Caco-2 (cell line): ENCODE measurements at places on chromosomes 16 and 17. TPM values are rescaled to one million over a fixed set of nuclear protein-coding genes. Genes with fewer than 3 reads are reported as not detected.

GRCh38 chr17:13646969-13647542, 45.3 kb upstream of the HS3ST3A1 start:
- DNase-seq, result no peak

GRCh38 chr17:65055280-65055707, 1.2 kb downstream of the GNA13 start:
- DNase-seq, result no peak

The ARL5C gene
- total RNA-seq, result not detected in 2 replicates

The ARL2BP gene
- total RNA-seq, result 38.5 and 47.6 TPM in 2 replicates

The TPSB2 gene
- total RNA-seq, result not detected in 2 replicates

GRCh38 chr16:67016143-67016542, 12.8 kb upstream of the CBFB start:
- peak; percentile 26 for DNase-seq

DNA sequence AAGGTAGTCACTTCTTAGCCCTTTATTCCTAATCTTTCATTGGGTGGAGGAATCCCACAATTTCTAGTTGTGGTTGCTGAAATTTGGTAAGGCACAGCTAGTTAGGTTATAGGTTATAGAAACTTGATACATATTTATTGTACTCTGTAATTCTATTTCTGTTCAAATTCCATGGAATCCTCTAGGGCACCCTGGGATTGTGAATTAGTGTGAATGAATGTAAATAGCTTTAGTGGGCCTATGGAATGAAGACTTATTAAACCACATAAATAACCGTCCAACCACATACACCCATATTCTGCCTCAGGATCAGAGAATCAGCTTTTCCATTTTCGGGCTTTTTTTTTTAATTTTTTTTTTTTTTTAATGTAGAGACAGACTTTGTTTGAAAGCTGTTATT, 9.2 kb downstream of the TANC2 start:
- no peak for DNase-seq

The CCDC78 gene
- total RNA-seq, result 3.5 and 4.6 TPM in 2 replicates

DNA sequence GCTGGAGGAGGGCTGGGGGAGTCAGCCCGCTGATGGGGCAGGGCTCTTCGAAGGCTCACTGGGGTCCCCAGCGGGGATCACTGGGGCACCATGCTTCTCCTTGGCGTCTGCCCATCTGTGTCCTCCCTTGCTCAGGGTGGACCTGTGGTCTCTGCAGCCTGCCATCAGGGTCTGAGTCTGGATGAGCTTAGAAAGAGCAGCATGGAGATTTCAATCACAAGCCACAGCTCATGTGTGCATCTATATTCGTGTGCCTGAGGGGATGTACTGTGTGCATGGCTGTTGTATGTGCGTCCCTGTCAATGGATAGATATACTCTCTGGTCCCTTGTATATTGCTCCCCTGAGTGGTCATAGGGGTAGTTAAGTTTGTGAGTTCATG, 126.6 kb upstream of the SDK2 start:
- no peak for DNase-seq

The MT1H gene
- not detected in 2 replicates for total RNA-seq

GRCh38 chr16:77307426-77308162, 108.4 kb downstream of the SYCE1L start:
- no peak for DNase-seq

The NLRC5 gene
- 1.6 and 1.9 TPM in 2 replicates for total RNA-seq

The HAS3 gene
- 8.3 TPM in 2 replicates for total RNA-seq

The KRT35 gene
- not detected in 2 replicates for total RNA-seq

The NPIPA5 gene
- 7.5 and 8.3 TPM in 2 replicates for total RNA-seq

The GALNS gene
- total RNA-seq, result 55.3 and 57.8 TPM in 2 replicates

The ADAMTS18 gene
- total RNA-seq, result 0.29 and 0.65 TPM in 2 replicates

DNA sequence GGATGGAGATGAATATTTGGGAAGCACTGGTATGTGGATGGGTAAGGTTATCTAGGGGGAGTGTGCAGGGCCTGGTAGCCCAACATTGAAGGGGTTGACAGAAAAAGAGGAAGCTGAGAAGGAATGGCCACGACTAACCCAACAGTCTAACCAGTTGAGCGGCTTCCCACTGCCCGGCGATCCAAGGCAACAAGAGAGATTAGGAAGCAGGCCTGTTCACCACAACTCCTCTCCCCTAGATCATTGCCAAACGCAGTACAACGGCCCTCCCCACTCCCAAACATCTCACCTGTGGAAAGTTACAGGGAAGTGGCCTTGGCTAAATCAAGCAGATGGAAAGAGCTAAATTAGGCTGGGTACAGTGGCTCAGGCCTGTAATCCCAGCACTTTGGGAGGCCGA, 11.2 kb upstream of the RANGRF start:
- no peak for DNase-seq

The MEIOB gene
- total RNA-seq, result not detected in 2 replicates

- peak; percentile 5 for DNase-seq
Measured at GRCh38 chr17:73785496-73785895, 141.3 kb upstream of the SDK2 start.

The EVPLL gene
- not detected in 2 replicates for total RNA-seq

GRCh38 chr16:70700101-70701020, 14.5 kb upstream of the MTSS2 start:
- DNase-seq, result no peak

DNA sequence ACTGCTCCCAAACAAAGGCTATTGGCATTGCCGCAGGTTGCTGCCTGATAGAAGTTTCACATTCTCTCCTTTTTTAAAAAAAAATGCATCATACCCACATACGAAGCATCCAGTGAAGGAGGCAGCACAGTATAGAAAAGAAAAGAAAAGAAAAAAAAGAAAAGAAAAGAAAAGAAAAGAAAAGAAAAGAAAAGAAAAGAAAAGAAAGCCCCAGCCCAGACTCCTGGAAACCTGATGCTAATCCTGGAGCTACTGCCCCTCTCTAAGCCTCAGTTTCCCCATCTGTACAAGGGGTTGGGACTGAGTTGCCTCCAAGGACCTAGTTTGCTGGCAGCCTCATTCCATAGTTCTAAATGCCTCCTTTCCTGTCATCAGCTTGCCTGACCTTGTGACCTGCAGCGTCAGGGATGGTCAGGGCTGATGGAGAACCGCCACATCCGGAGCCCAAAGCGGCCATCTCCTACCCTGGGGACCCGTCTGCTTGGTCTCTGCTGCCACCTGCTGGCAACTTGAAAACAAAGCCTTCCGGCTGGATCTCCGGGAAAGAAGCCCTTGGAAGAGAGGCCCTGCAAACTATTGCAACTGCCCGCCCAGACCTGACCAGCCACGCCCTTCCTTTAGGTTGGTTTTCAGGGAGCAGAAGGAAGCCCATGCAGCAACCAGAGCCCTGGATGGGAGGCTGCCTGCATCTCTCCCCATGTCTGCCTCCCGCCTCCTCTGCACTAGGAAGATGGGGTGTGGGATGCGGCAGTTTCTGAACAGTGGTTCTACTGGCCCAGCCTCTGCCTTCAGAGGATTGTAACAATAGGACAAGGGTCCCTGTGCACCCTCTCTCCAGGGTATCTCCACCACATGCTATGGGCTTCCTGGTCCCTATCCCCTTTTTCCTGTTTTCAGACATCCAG, 13.0 kb downstream of the AIPL1 start:
- peak; percentile 71 for DNase-seq

The AARS1 gene
- total RNA-seq, result 366 and 449 TPM in 2 replicates

- DNase-seq, result no peak
Measured at GRCh38 chr17:77790143-77790829, 168.2 kb upstream of the TNRC6C start.

DNA sequence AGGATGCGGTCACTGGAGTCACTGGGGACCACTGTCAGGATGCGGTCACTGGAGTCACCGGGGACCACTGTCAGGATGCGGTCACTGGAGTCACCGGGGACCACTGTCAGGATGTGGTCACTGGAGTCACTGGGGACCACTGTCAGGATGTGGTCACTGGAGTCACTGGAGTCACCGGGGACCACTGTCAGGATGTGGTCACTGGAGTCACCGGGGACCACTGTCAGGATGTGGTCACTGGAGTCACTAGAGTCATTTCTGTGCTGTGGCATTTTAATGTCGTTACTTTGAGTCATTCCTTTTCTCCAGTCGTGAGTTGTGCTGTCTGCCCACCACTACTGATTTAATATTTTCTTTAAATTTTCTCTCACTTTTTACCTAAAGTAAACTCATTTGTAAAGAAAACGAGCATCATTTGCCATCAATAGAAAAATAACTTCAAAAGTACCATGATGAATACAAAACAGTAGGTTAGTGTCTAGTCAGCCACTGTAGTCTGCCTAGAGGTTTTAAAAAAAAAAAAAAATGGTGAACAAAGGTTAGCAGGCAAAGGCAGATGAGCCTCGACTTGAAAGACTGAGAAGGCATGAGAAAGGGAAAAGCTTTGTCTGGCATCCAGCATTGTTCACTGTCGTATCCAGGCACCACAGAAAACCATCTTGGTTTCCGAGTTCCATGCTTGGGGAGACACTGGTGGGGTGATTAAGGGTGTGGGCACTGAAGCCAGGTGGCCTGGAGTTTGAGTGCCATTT, 346.6 kb downstream of the SNX29 start:
- DNase-seq, result no peak

The SLC9A5 gene
- 2.3 and 2.4 TPM in 2 replicates for total RNA-seq

The KRTAP16-1 gene
- not detected in 2 replicates for total RNA-seq

GRCh38 chr17:72737151-72737690, 355.3 kb downstream of the SLC39A11 start:
- DNase-seq, result no peak

DNA sequence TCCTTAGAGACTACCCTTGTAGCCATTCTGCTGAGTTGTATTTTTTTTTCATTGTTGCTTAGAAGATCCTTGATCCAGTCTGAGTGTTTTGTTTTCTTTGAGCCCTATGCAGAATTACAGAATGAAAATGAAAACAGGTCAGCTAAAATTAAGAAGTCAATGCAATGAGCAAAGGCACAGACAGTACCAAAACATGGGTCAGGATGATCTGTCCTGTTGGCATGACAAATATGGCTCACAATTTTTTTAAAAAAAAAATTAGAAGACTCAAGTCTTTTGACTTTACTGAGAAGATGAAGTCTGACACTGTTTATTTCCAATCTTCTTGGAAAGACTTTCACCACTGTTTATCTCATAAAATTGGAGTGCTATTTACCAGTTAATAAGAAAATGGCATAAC, 32.4 kb downstream of the KCNJ16 start:
- no peak for DNase-seq

DNA sequence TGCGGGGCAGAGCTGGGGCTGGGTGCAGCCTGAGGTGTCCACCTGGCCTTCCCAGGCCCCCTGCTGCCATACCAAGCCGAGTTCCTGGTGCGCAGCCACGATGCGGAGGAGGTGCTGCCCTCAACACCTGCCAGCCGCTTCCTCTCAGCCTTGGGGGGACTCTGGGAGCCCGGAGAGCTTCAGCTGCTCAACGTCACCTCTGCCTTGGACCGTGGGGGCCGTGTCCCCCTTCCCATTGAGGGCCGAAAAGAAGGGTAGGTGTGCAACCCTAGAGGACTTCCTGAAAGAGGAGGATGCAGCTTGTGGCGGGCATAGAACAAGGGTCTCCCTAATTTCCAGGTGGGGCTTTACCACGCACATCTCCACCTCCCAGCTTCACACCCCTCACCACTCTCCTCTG, 2.5 kb downstream of the SGCA start:
- no peak for DNase-seq

DNA sequence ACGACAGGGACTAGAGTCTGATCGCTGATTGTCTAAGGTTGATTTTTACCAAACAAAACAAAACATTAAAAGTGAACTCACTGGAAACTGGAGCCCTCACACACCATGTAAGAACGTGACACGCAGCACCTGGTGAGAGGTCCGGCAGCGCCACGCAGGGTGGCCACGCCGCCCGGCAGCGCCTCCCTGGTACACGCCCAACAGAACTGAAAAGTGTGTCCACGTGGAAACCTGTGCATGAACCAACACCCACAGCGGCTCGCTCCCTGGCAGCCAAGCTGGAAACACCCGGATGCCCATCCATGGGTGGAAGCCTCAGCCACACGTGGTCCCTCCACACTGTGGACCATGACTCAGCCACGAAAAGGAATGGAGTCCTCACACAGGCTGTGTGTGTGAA, 9.1 kb downstream of the GALNS start:
- DNase-seq, result no peak

GRCh38 chr17:67434061-67434525, 57.0 kb downstream of the PITPNC1 start:
- DNase-seq, result no peak

DNA sequence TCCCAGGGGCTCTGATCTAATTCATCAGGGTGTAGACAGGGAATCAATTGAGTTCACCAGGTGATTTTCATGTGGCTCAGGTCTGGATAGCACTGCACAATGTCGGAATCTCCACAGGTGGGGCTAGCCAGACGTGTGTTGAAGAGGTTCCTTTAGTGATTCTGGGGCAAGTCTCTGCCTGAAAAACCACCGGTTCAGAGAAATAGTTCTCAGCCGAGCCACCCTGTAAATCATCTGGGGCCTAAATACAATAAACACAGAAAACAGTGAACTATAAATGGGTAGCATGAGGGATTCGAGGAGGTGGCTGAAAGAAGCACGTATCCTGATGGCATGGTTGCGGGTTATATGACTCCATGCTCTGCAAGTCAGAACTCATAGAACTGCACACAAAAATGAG, 21.3 kb downstream of the ASPA start:
- no peak for DNase-seq

GRCh38 chr17:13888056-13888609, 181.2 kb upstream of the COX10 start:
- no peak for DNase-seq

DNA sequence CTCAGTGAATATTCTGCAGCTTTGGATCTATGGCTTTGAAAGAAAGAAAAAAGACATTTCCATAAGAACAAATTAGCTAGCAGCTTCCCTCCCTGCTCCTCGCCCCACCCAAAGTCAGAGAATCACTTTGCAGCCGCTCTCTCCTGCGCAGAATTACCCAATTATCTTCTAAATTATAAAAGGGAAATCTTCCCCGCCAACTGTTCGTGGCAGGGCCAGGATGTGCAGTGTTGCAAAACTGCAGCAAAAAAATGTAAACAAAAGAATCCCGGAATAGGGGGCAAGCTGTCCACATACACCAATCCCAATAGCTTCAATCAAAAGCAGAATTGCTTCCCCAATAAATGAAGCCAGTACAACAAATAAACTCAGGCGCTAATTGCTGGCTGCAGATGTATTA, 510.6 kb downstream of the RBFOX1 start:
- DNase-seq, result no peak

DNA sequence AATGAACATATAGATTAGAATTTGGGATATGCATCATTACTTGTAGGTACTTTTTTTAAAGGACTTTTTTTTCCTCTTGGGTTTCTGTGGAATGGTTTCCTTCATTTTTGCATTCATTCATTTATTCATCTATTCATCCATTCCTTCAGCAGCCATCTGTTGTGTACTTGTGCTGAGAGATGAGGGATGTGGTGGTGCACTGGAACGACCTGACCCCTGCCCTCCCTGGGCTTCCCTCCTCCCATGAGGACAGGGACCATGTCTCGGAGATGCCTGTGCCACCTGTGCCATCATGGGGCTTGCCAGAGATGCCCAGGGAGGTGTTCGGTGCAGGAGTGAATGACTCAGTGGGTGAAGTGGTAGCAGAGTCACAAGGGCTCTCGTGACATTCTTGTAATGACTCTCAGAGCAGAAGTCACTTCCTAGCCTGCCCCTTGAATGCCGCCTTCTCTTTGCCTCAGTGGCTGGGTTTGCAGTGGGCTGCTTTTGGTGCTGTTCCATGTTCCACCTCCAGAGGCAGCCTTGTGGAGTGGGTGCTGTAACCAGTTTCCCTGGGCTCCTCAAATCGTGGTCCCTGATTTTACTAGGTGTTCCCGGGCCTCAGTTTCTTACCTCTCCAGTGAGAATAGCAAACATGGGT, 43.9 kb downstream of the CLEC16A start:
- no peak for DNase-seq
